ENCODE measurements at places on chromosomes 11 and 22. TPM values are rescaled to one million over a fixed set of nuclear protein-coding genes. Genes with fewer than 3 reads are reported as not detected.

DNA sequence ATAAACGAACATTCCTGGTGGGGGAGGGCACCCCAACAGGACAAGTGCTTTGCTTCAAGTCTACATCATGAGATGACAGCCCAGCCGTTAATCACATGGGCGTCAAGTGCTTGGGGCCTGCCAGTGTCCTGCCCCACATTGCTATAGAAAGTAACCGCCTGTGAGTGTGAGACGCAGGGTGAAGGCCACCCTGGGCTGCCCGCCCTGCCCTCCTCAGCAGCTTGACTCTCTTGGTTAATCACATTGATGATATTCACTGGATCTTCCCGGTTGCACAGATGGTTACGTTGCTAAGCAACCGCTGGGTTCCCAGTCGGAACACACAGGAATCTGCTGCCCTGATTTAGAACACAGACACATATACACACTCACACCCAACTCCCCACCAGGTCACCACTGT is 79.3 kb downstream of the CTTN start:
- no peak for DNase-seq

DNA sequence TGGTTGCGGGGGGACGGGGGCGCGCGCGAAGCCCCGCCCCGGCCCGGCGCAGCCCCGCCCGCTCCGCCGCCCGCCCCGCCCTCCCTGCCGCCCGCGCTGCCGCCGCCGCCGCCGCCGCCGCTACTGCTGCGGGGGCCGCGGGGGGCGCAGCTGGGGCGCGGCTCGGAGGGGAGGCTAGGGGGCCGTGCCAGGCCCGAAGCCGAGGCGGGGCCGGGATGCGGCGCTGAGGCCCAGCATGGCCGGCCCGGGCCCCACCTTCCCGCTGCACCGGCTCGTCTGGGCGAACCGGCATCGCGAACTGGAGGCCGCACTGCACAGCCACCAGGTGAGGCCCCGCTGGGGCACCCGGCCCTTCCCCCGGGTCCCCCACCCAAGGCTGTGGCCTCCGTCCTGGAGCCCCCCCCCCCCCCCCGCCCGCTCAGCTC is at the start of gene ANKRD13D:
TSS of gene ANKRD13D (plus strand) at position 78 of the 425 bp plus-strand sequence. CDS start at position 236, 158 bp downstream.
- DNase-seq, result no peak

DNA sequence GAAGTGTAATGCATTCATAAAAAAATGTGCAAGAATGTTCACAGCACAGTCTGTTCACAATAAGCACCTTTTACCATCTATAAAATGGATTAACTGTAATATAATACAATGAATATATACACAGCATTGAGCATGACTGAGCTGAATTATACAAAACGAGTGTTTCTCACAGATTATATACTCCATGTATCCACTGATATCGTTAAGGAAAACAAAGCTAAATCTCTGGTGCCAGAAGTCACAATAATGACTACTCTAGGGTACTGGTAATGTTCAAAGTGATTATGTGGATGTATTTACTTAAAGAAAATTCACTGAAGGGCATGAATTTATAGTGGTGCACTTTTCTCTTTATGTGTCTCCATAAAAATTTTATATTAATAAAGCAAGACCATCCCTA is 33.2 kb downstream of the ACAT1 start:
- DNase-seq, result no peak

- DNase-seq, result no peak
Observed at GRCh38 chr11:62402226-62402959, 16.4 kb upstream of the SCGB1A1 start.

GRCh38 chr11:116043857-116044256 is 539.6 kb upstream of the CADM1 start:
- DNase-seq, result no peak

GRCh38 chr11:75771646-75772410 is 3.2 kb downstream of the DGAT2 start:
- DNase-seq, result no peak

DNA sequence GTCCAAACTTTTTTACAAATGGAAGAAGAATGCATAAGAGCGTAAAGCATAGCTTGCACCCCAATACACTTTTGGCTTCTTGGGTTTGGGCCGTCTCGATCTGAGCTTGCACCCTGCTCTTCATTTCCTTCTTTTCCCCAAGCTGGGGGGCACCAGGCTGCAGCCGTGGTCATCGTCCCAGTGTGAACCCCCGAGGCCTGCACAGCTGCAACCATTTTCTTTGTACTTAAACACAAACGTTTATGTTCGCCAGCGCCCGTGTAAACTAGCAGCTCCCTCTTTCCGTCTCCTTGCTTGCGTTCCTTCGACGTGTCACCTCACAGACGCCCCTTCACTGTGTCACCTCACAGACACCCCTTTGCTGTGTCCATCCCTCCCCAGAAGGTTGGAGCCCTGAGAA is 10.1 kb downstream of the KRTAP5-5 start:
- DNase-seq, result no peak

DNA sequence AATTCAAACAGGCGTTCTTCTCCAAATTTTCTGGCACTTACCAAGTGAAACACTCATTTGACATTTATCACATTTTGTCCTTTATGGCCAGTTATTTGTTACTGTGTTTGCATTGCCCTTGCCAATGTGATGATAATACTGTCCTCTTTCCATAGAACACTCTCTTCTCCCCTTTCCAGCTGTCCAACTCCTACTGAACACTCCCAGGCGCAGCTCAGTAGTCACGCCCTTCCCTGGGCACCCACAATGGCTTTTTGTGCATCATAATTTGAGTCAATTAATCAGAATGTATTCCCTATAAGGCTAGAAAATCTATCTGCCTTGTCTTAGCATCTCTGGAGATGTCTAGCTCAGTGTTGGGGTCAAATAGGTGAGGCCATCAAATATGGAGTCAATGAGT is 21.2 kb upstream of the B3GAT1 start:
- DNase-seq, result no peak

GRCh38 chr22:26743149-26743548 is 85.8 kb downstream of the MIAT start:
- no peak for DNase-seq

GRCh38 chr22:23712256-23712655 is 21.4 kb downstream of the RGL4 start:
- no peak for DNase-seq

DNA sequence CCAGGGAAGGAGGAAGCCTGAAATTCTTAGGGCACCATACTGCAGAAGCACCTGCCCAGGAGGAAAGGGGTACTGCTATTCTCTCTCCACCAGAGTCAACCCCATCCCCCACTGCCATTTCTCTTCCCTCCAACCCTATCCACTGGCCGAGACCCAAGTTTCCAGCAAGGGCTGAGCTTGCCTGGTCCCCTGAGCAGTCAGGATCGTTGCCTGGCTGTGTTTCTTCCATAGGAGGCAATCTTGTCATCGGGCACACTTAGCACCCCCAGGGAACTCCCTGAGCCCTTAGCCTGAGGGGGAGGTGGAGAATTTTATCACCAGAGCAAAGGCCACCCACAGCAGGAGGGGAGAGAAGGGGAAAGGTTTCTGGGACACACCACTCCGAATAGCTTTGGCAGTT is 115.8 kb upstream of the NECTIN1 start:
- DNase-seq, result no peak

GRCh38 chr11:12017243-12017678 is 8.8 kb upstream of the DKK3 start:
- DNase-seq, result no peak

DNA sequence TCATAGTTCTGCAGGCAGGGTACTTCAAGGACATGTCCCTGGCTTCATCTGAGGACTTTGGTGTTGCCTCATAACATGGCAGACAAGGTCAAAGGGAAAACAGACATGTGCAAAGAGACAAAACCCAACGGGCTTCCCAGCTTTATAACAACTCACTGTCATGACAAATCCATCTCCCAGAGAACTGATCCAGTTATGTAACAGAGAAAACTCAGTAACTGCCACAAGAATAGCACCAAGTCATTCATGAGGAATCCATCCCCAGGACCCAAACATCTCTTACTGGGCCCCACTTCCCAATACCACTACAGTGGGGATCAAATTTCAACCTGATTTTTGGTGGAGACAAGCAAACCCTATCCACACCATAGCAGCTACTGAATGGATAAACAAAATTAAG is 13.0 kb downstream of the OR52N4 start:
- no peak for DNase-seq

- DNase-seq, result no peak
Observed at GRCh38 chr11:16966930-16967671, 47.1 kb downstream of the PLEKHA7 start.

DNA sequence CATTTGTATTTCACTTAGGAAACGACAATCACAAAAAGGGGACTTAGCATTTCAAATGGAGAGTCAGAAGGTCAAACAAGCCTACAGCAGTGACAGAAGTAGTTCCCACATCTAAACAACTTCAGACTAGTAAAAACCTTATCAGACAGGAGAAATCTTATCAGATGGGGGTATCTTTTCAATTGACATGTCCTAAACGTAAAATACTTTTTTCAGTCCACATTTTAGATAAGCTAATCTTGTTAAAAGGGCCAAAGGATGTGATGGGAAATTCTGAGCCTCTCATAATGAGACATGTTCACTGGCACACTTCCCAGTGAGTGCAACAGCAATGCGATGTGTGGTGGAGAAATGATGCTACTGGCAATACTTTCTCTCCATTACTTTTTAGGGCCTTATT is 2.4 kb downstream of the MAPK1 start:
- no peak for DNase-seq

Gene CBL
- total RNA-seq, result 23.7 TPM

Gene PATE2
- total RNA-seq, result 0.27 TPM

Gene MRGPRF
- 1.2 TPM for total RNA-seq

Gene MYO18B
- total RNA-seq, result not detected

Gene OR51I2
- total RNA-seq, result not detected

Gene GRIK4
- 0.14 TPM for total RNA-seq

Gene C1QTNF6
- total RNA-seq, result 5.5 TPM

All from kidney epithelial cell (primary cell).